Upper lobe of left lung (tissue), 6 donors: ENCODE measurements at places on chromosomes 6 and 20. TPM values are rescaled to one million over a fixed set of nuclear protein-coding genes. Genes with fewer than 3 reads are reported as not detected.

DNA sequence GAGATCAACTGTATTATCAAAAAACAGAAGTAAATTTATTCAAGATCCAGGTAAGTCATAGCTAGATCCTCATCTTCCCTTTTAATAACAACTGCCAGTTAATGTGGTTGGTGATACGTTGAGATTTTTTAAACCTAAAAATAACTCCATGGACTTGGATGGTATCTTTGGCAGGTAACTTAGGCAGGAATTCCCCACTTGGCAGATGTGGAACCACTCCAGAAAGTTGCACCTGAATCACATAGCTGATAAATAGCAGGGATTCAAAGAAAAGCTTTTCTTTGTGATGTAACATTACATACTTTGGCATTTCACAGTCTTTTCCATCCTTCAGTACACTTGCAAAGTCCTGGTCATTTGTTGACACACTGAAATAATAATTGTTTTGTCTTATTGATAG lies 62.6 kb downstream of the PRPH2 start:
- no peak for DNase-seq

DNA sequence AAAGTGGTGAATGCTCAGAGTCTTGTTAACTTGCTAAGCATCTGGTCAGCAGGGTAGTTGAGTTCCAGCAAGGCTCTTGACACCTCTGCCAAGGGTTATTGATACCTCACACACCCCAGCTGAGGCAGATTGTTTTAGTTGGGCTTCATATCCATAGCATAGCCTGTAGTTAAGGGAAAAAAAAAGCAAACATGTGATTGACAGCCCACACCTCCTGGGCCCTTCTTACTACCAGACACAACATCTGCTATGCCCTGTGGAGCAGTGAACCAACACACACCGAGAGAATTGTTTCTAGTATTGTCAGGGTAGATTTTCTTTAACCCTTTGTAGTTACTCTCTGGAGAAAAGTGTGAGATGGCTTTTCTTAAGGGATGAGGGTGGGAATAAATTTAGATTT lies 697.0 kb upstream of the POU3F2 start:
- DNase-seq: no peak

DNA sequence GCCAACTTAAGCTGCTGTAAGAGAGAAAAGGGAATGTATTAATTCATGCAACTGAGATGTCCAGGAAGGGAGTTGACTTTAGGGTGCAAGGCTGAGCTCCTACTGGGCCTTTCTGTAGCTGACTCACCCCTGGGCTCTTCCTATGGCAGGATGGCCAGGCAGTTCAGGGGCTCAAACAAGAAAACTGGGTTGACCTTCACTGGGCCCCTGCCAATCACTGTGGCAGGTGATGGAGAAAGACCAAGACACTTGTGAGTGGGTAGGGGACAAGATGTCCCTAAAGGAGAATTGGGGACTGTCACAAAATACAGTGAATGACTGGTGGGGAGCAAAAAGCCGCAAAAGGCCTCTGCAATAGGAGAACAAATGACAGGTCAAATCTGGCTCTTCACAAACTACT lies 21.5 kb upstream of the RALGAPA2 start:
- DNase-seq: no peak

- no peak for DNase-seq
Observed at GRCh38 chr6:52502306-52503029, 74.4 kb downstream of the TRAM2 start.

GRCh38 chr20:38129248-38129865 lies 35.7 kb downstream of the TGM2 start:
- peak; percentile 17 for DNase-seq

- DNase-seq: no peak
Observed at GRCh38 chr20:48523191-48523995, 304.4 kb downstream of the PREX1 start.

- no peak for DNase-seq
Observed at GRCh38 chr20:51335329-51335841, 207.1 kb downstream of the NFATC2 start.

Gene DAAM2
- total RNA-seq: 32.7 TPM

Gene EYS
- under 0.01 TPM for total RNA-seq

Gene CCN6
- total RNA-seq: not detected

Gene BHLHE23
- total RNA-seq: not detected

Gene SLCO4A1
- 44.0 TPM for total RNA-seq

Gene TDRD6
- 0.27 TPM for total RNA-seq

Gene LAMA4
- total RNA-seq: 119 TPM
